Aortic smooth muscle cell (primary cell): ENCODE measurements at places on chromosomes 1 and 21. TPM values are rescaled to one million over a fixed set of nuclear protein-coding genes. Genes with fewer than 3 reads are reported as not detected.

GBP6 gene
- total RNA-seq = not detected in 2 replicates

SLFNL1 gene
- total RNA-seq = 0.25 and 0.26 TPM in 2 replicates

SMIM11 gene
- total RNA-seq = 17.2 and 20.2 TPM in 2 replicates

POLR3GL gene
- 26.4 and 27.6 TPM in 2 replicates for total RNA-seq

ETV3L gene
- not detected in 2 replicates for total RNA-seq

HEYL gene
- total RNA-seq = 0.19 and 0.53 TPM in 2 replicates

POU2F1 gene
- 4.0 and 5.3 TPM in 2 replicates for total RNA-seq

SPATA45 gene
- total RNA-seq = 0.44 and 0.53 TPM in 2 replicates

ALG6 gene
- total RNA-seq = 8.6 and 8.7 TPM in 2 replicates

CYP4Z1 gene
- total RNA-seq = 0.13 TPM in 1 of 2 replicates, not detected in the other
